ENCODE measurements at places on chromosomes 1 and 21. TPM values are rescaled to one million over a fixed set of nuclear protein-coding genes. Genes with fewer than 3 reads are reported as not detected.

RHBDL2 gene
- total RNA-seq: not detected

KRTAP21-3 gene
- not detected for total RNA-seq

MAP10 gene
- total RNA-seq: 1.9 TPM

ERICH3 gene
- total RNA-seq: not detected

DNA sequence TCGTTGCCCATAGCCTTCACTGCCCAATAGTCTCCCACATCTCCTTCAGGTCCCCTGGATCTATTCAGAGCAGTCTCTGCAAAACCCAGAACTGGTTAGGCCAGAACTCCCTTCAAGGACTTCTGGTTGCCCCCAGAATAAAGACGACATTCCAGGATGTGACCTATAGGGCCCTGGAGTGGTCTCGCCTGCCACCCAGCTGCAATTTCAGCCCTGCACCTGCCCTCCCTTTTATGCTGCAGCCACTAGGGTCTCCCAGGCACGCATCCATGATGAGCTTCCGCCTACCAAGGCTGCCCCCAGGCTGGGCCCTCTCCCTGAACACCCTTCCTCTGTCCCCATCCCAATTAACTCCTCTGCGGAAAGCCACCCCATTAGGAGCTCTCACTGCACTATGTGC is 7.2 kb upstream of the TSPEAR start:
- no peaks in the 10 kb centered on the region for H3K4me1 ChIP-seq
- no peak for DNase-seq

DNA sequence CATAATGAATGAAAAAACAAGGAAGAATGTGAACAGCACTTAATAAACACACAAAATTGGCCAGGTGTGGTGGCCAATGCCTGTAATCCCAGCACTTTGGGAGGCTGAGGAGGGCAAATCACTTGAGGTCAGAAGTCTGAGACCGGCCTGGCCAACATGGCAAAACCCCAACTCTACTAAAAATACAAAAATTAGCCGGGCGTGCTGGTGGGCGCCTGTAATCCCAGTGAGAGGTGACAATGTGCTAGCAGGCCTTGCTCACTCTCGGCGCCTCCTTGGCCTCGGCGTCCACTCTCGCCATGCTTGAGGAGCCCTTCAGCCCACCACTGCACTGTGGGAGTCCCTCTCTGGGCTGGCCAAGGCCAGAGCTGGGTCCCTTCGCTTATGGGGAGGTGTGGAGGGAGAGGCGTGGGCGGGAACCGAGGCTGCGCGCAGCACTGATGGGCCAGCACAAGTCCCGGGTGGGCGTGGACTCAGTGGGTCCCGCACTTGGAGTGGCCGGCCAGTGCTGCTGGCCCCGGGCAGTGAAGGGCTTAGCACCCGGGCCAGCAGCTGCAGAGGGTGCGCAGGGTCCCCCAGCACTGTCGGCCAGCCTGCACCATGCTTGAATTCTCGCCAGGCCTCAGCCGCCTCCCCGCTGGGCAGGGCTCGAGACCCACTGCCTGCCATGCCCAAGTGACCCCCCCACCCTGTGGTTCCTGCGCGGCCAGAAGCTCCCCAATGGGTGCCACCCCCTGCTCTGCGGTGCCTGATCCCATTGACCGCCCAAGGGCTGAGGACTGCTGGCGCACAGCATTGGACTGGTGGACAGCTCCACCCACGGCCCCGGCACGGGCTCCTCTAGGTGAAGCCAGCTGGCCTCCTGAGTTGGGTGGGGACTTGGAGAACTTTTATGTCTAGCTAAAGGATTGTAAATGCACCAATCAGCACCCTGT is 30.6 kb upstream of the ATG4C start:
- H3K27me3 ChIP-seq: no peaks in the 10 kb centered on the region
- H3K27ac ChIP-seq: no peak overlapping the region
- no peak for DNase-seq

- H3K27me3 ChIP-seq: no peaks in the 10 kb centered on the region
- H3K4me1 ChIP-seq: no peaks in the 10 kb centered on the region
- no peaks in the 10 kb centered on the region for H3K36me3 ChIP-seq
- DNase-seq: no peak
- no peak overlapping the region for H3K4me3 ChIP-seq
These were observed 598.3 kb upstream of the CAMK1G start for GRCh38 chr1:208985231-208985630.

DNA sequence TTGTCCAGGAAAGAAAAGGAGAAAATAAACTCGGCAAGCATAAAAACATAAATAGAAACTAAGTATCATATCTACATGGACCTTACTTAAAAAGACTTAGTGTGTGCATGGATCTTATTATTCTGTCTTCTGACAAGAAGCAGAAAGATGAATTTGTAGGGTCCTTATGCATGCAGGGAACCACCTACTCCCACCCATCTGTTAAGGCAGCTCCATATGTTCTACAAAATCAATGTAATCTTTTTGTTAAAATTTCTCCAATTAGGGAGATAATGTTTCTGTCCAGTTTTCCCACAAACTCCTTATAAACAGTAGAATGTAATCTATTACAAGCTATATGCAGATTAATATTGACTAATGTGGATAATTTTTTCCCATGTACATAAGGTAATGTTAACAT is 13.9 kb upstream of the PTPN14 start:
- H3K36me3 ChIP-seq: no peaks in the 10 kb centered on the region
- H3K27ac ChIP-seq: no peak overlapping the region
- H3K4me3 ChIP-seq: no peak overlapping the region
- no peaks in the 10 kb centered on the region for H3K4me1 ChIP-seq
- DNase-seq: no peak

DNA sequence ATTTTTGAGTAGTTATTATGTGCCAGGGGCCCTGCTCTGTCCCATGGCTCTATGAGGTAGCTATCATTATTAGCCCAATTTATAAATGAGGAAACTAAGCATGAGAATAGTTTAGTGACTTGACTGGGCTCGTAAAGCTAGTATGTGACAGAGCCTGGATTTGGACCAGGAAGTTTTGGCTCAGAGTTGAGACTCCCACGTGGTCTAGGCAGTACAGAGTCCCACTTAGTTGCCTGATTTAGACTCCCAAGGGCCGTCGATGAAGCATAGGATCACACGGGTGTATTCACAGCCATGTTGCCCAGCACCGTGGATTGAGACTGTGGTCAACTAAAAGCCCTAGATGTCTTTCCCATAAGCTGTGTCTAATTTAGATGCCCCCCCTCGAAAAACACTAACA is 81.7 kb downstream of the DDX20 start:
- no peak overlapping the region for H3K27ac ChIP-seq
- H3K27me3 ChIP-seq: no peaks in the 10 kb centered on the region
- DNase-seq: no peak
- no peak overlapping the region for H3K4me3 ChIP-seq
- H3K4me1 ChIP-seq: no peaks in the 10 kb centered on the region

DNA sequence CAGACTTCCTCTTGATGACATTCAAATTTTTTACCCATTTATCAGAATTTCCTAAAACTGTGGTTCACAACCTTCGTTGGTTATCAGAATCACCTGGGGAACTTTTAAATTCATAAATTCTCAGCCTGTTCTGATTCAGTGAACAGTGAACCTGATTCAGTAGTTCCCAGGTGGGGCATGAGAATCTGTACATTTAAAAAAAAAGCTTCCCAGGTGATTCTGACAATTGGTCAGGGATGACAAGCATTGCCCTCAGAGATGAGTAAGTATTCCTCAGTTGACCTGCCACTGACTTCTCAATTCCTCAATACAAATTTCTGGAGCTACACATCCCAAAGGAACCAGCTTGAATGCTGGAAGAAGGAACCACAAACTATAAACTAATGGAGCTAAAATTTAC is 23.5 kb upstream of the CR2 start:
- no peaks in the 10 kb centered on the region for H3K27me3 ChIP-seq
- H3K4me3 ChIP-seq: no peak overlapping the region
- H3K4me1 ChIP-seq: no peaks in the 10 kb centered on the region
- H3K36me3 ChIP-seq: no peaks in the 10 kb centered on the region

GRCh38 chr1:223010582-223011504 is 132.2 kb downstream of the TLR5 start:
- peaks cover 3% of the 10 kb centered on the region for H3K4me1 ChIP-seq
- H3K27ac ChIP-seq: no peak overlapping the region
- no peak for DNase-seq
- no peaks in the 10 kb centered on the region for H3K27me3 ChIP-seq

DNA sequence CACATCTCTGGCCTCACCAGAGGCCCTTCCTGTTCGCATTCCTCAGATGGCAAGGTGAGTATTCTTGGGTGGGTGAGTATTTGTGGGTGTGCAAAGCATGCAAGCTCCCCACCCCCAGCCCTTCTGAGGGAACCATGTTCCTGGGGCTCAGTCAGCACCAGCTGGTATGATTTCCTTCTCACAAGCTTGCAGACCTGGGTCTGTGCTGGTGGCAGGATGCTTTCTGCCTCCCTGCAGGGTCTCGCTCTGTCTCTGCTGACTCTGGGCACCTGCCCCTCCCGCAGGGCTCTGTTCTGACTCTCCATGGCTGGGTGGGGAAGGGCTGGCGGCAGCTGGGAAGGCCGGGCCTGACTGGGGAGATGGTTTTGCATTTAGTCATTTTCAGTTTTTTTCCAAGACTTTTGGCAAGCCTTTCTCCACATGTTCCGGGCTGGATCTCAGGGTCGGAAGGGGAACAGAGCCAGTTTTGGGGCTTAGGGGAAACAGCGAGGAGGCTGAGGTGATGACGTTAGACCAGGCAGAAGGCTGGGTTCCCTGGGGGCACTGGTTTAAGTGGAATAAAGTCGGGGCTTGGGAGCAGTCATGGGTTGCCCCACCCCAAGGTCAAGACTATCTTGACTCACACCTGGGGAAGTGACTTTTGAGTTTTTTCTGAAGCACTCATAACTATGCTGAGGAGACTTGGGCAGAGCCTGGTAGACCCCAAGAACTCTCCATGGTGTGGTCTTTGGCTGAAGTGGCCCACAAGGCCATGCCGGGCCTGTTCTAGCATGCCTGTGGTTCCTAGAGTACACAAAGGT is 6.2 kb downstream of the RASSF5 start:
- no peaks in the 10 kb centered on the region for H3K36me3 ChIP-seq
- H3K4me3 ChIP-seq: no peak overlapping the region
- H3K27me3 ChIP-seq: no peaks in the 10 kb centered on the region
- H3K27ac ChIP-seq: no peak overlapping the region
- DNase-seq: peak; percentile 47

DNA sequence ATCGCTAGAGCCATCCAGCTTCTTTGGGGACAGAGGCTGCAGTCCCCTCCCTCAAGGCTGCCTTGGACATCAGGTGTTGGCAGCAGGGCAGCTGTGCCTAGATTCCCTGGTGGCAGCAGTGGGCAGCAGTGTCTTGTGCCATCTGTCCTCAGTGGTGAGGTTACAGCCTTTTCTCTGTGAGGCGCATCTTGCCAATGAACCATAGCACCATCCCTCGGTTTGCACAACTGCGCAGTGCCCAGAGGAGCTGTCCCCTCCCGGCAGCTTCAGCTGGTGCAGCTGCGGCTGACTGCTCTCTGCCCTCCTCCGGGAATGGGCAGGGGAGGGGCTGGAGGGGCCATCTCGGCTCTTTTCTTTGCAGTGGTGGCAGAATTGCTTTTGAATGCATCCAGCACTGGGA is 59.0 kb upstream of the C8B start:
- H3K4me3 ChIP-seq: no peak overlapping the region
- no peak overlapping the region for H3K27ac ChIP-seq
- no peaks in the 10 kb centered on the region for H3K36me3 ChIP-seq

GRCh38 chr1:206685769-206686477 is 1.2 kb downstream of the MAPKAPK2 start:
- no peaks in the 10 kb centered on the region for H3K36me3 ChIP-seq
- peaks cover 56% of the 10 kb centered on the region for H3K4me1 ChIP-seq
- peak overlapping the region; percentile 93 for H3K27ac ChIP-seq
- DNase-seq: peak; percentile 73
- peak overlapping the region; percentile 79 for H3K4me3 ChIP-seq
- no peaks in the 10 kb centered on the region for H3K27me3 ChIP-seq

DNA sequence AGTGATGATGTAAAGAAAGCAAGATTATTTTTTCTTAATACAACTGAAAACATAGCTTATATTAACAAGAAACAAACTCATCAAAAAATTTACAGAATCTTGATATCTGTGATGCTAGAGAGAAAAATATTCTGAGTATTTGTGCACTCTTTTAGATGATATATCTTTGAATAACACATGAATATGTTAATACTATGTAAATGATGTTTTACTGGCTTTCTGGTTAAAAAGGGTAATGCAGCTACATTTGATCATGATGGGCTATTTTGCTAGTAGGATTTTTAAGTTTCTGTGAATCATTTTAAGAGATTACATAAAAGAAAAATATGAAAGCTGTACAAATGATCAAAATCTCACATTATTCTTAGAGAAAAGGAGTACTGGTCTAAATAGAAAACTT is 114.5 kb downstream of the GRIK1 start:
- no peak for DNase-seq
- no peak overlapping the region for H3K4me3 ChIP-seq
- no peaks in the 10 kb centered on the region for H3K4me1 ChIP-seq
- no peaks in the 10 kb centered on the region for H3K27me3 ChIP-seq

DNA sequence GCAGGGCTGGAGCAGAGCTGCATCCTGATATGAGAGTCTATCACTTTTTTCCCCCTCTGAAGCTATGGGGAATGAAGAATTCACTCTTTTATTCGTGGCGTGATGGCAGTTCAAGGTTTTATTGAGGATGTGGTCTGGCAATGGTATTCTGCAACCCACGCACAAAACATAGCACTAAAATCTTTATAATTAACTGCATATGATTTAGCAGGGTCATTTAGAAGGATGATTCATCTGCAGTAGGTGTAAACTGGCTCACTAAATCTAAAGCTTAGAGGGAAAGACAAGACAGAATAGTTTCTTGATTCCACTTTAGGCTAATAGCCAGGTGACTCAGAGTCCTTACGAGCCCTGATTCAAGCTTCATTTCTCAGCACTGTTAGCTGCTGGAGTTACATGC is 25.0 kb upstream of the CHRM3 start:
- H3K27ac ChIP-seq: no peak overlapping the region
- H3K4me1 ChIP-seq: no peaks in the 10 kb centered on the region
- no peak overlapping the region for H3K4me3 ChIP-seq
- no peaks in the 10 kb centered on the region for H3K36me3 ChIP-seq
- H3K27me3 ChIP-seq: no peaks in the 10 kb centered on the region

DNA sequence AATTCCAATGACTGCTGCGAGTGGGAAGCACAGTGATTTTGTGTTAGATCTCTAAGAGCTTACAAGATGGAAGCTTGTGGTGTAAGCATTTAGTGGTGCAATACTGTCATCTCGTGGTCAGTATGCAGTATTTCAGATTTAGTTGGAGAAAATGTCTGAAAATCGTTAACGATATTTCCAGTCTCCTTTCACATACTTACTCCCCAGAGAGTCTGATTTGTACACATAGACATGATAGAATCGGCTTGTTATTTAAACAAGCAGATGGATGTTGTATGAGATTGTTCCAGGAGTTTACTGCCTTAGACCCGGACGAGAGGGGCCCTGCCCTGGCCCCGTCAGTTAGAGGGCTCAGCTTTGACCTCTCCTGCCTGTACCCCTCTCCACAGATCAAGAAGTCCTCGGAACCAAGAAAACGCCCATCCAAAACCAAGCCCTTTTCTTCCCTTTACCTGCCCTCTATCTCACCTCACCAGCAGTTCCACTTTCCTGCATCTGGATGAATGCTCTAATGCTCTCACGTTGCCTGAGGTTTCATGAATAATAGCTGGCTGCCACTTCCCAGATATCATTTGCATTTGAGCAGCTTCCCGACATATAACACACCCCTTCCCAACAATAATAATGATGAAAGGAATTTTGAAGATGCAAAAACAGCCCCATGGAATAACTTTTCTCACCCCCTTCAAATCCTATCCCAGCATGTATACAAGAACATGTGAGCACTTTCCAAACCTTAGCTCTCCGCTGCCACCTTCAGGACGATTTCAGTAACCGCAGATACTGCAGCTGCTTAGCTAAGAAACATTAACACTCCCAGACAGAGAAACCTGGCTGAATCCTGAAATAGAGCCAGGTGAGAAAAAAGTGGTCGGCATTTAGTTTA is 247.3 kb downstream of the LTN1 start:
- peak overlapping the region; percentile 63 for H3K4me3 ChIP-seq
- peak; percentile 56 for DNase-seq
- peaks cover 9% of the 10 kb centered on the region for H3K4me1 ChIP-seq
- no peaks in the 10 kb centered on the region for H3K36me3 ChIP-seq
- peak overlapping the region; percentile 79 for H3K27ac ChIP-seq

Data from gastrocnemius medialis (tissue), 4 donors.